ENCODE measurements at places on chromosomes 11 and 22.

DNA sequence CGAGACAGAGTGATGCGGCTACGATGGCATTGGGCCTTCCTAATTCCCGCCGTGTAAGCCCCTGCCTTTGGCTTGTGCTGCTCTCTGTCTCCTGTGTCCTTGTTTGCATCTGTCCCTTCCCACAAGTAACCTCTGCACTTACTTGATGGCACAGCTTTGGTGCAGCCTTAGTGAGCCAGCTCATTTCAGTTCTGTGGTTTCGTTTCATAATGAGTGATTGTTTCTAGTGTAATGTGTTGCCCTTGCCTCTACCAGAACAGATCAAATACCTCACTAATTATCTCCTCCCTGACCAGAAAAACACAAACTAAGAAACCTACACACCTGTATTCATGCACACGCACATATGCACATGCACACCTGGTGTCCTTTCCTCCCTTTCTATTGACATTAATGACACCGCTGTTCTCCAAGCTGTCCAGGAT lies 58.8 kb downstream of the GRK3 start:
- no peak for DNase-seq

DNA sequence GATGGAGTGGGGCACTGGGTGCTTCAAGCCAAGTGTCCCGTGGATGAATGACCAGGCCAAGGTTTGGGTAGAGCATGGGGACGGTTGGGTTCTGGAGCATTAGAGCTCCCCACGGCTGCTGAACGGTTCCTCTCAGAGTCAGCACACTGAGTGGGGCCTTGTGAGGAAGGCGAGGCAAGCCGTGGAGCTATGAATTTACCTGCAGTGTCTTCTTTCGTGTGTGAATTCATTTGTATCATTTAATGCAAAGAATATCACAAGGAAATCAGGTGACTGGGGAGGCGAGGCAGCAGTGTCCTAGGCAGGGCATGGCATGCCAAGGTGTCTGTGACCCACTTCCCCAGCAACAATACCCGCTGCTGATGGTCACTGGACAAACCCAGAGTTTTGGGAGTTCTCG lies 343.5 kb upstream of the B3GAT1 start:
- DNase-seq = no peak

- no peak for DNase-seq
These were observed 104.1 kb downstream of the DDX10 start for GRCh38 chr11:108768964-108769363.

DNA sequence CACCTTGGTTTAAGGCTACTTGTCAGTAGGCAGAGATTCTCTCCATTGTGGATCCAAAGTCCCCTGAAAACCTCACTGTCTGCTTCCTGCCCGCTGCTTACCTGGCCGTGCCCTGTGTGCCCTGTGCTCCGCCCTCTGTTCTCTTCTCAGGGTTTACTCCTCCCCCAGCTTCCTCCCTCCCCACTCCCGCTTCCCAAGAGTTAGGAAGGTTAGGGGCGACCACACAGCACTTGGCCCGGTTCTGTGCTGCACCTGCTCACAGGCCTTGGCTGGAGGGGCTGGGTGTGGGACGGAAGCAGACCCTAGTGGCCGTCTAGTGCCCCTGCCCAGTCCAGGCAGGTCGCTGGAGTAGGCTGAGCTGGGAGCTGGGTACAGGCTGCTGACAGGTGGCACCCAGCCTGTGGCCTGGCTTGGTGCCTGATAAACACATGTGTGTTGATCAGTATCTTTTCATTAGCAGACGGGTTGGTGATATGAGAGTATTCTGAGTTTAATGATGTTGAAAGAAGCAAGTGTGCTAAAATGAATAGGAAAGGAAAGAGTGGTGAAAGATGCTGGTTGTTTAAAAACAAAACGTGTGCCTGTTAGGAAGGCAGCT lies 40.5 kb downstream of the GRAMD4 start:
- DNase-seq = no peak

DNA sequence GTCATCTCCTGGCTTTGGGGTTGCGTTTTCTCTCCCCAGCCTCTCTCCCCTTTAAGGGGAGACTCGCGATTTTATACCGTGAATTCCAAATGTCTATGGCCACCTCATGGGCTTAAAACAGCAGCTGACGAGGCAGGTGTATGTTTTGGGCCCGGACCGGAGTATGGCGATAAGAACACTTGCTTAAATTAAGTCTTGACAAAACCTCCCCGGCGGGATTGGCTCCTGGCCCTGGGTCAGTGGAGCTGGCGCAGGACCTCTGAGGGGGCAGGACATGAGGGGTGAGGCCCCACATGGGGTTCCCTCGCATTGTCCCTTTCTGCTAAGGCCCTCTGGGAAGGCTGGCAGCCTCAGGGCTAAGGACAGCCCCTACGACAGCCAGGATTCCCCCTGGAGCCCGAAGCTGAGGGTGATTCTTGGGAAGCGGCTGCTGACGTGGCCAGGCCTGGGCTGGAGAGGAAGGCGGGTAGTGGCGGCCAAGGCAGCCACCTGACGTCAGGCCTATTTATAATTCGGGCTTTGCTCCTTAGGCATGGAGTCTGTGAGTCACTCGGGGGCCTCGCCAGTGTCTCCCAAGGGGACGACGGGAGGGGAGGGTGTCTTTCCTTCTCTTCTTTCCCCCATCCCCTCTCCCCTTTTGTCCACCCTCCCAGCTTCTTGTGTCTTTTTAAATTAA lies 12.7 kb downstream of the MYO18B start:
- DNase-seq = no peak

DNA sequence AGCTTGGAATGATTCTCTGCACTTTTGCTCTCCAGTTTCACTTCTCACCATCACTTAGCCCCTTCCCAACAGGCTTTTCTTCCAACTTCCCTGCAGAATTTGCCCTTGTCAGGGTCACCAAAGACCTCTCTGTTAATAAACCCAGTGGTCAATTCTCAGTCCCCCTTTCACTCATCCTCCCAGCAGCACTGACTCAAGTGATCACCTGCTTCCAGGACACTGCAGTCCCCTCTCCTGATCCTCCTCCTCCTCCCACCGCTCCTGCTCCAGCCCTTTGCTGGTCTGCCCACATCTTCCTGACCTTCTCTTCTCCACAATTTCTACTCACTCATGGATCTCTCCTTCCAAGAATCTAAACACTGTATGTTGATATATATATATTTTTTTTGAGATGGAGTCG lies 57.9 kb downstream of the SHISAL1 start:
- no peak for DNase-seq

DNA sequence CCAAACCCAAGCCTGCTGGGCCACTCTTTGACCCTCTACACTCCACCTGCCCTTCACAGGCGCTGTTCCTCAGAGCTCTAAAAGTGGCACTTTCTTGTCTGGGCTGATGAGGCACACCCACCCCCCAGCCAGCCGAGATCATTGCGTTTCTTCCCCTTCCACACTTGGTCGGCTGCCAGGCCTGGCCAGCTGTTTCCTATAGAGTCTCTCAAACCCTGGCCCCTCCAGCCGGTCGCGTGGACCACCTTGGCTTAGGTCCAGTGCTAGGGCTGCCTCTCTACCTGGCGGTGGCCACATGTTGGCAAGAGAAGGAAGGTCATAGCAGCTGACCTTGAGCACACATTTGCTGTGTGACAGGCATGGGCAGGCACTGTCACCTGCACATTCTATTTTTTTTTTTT lies 60.6 kb downstream of the PPP6R2 start:
- DNase-seq = no peak

- no peak for DNase-seq
These were observed 20.2 kb downstream of the OTUB1 start for GRCh38 chr11:64006398-64006797.

DNA sequence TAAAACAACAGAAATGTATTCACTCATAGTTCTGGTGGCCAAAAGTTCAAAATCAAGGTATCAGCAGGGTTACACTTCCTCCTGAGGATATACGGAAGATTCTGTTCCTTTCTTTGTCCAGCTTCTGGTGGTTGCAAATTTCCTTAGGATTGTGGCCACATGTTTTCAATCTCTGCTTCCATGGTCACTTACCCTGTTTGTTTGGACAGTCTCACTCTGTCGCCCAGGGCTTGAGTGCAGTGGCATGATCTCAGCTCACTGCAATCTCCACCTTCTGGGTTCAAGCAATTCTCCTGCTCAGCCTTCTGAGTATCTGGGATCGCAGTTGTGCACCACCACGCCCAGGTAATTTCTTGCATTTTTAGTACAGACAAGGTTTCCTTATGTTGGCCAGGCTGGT lies 534.3 kb downstream of the KCNA4 start:
- DNase-seq = no peak

DNA sequence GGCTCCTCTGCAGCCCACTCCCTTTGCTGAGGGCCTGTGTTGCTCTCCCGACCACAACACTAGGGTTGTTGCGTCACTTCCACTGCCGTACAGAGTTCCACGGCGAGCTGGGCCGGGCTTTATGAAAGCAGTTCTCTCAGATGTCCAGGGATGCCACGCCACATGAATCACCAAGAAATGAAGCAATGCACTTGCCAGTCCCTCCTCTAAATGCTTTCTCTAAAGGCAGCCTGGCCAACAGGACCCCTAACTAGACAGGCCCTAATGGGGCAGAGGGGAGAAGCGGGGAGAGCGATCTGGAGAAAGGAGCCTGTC lies 188.7 kb downstream of the CTTN start:
- no peak for DNase-seq

DNA sequence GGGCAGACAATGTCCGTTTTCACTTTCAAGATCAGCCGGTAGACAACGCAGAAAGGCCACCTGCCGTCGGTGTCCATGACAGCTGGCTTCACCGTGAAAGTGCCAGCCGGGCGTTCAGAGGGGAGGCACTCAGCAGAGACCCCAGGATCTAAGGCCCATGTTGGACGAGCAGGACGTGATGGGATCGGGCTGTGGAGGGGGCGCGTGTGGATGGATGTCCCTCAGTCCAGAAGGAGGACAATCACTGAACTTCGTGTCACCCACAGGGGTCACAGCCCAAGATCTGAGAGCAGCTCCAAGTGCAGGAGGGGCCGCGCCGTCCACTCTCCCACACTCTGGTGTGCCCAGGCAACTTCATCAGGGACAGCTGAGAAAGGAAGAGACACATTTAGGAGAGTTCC lies 164.4 kb downstream of the BRD1 start:
- no peak for DNase-seq

DNA sequence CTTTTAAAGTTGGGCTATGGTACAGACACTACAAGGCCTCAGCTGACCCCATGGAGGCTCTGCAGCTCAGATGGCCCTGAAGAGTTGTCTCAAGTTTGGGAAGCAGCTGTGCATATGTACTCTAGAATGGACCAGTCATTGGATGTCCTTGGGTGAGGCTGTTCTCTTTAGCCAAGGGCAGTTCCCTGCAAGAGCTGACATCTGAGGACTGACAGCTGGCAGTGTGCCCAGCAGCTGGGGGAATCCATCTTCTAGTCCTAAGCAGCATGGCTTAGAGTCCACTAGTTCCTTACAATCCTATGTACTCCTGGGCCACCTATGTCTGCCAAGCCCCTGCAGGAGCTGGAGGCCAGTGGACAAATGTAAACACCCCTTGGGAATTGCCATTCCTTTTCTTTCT lies 76.5 kb downstream of the C11orf91 start:
- no peak for DNase-seq

GRCh38 chr11:134398644-134399292 lies 13.3 kb downstream of the B3GAT1 start:
- DNase-seq = no peak

DNA sequence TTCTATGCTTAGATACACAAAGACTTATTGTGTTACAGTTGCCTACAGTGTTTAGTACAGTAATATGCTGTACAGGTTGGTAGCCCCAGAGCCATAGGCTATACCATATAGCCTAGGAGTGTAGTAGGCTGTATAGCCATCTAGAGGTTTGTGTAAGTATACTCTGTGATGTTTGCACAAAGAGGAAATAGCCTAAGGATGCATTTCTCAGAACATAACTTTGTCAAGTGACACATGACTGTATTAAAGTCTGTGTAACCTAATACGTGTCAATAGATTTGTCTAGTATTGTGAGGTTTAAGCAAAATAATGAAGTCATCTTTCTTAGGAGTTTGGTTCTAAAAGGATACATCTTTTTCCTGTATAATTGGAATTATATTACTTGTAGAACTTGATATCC lies 5.5 kb downstream of the ZC3H12C start:
- DNase-seq = no peak

GRCh38 chr22:23179381-23180299 lies 669 bp upstream of the BCR start:
- peak; percentile 4 for DNase-seq

DNA sequence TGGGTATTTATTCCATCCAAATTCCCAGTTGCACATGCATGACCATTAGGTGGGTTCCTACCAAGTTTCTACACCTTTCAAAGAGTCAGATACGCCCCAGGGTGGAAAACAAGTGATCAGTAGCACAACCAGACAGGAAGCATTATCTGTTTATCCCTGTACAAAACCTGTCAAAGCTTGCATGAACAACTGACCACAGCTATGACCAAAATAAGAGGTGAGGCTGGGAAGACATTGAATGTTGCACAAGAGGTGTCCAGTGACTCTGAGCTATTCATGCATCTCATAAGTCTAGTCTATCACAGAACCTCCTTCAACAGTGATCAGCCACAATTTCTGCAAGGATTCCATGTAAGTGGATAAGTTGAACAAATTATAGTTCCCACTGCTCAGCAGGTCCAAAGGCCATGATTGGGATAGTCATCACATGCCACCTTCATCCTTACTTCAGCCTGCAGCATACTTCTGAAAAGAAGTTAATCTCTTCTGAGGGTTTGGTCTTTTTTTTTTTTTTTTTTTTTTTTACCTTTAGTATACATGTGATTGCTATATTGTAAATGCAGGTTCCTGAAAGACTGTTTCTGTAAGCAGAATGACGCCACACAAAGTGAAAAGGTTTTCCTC lies 28.0 kb upstream of the TMEM45B start:
- no peak for DNase-seq

- no peak for DNase-seq
These were observed 12.0 kb downstream of the STIM1 start for GRCh38 chr11:3867209-3868091.
